ENCODE measurements at places on chromosomes 5 and 9.

GRCh38 chr5:149526845-149527590 lies 24.2 kb downstream of the CSNK1A1 start:
- no peak for DNase-seq

- DNase-seq, result no peak
Measured at GRCh38 chr5:176870110-176870591, 29.0 kb downstream of the HK3 start.

- no peak for DNase-seq
Measured at GRCh38 chr9:107489687-107490605, at the start of gene KLF4. Gene KLF4 (minus strand): TSS chr9:107489769. CDS start chr9:107489172, 597 bp downstream.

GRCh38 chr5:115898656-115899055 lies 56.9 kb downstream of the AP3S1 start:
- no peak for DNase-seq

DNA sequence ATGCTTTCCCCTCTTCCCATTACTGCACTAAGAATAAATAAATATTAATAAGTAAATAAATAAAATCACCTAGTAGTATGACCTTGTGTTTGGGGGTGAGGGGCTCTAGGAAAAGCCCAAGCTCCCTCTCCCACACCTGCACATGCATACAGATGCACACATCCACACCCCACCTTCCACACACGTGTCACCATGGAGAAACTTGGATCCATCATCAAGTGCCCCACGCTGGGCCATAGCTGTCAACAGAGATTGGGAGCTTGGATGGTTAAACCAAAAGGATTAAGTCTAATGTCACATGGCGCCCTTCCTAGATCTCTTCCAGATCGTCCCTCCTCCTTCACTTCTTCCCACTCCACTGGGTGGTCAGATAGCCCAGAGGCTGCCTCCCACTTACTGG lies 37.0 kb downstream of the TMEM215 start:
- no peak for DNase-seq

DNA sequence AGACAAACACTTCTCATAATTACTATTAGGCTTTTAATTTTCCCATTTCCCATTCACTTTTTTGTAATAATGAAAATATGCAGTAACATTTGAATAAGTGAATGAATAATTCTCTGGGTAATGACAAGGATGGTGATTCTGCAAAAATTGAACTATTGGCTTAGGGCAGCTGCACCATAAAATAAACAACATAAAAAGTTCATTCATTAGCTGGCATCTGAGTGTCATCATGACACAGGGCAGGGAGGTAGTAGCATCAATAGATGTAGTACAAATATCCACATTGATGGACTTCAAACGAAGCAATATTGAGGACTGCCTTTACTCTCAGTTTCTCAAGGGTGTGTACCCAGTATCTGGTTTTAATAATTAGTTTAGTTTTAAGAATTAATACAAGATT lies 4.9 kb downstream of the MEGF10 start:
- no peak for DNase-seq

GRCh38 chr5:107359916-107360234 lies 310.9 kb downstream of the EFNA5 start:
- no peak for DNase-seq

DNA sequence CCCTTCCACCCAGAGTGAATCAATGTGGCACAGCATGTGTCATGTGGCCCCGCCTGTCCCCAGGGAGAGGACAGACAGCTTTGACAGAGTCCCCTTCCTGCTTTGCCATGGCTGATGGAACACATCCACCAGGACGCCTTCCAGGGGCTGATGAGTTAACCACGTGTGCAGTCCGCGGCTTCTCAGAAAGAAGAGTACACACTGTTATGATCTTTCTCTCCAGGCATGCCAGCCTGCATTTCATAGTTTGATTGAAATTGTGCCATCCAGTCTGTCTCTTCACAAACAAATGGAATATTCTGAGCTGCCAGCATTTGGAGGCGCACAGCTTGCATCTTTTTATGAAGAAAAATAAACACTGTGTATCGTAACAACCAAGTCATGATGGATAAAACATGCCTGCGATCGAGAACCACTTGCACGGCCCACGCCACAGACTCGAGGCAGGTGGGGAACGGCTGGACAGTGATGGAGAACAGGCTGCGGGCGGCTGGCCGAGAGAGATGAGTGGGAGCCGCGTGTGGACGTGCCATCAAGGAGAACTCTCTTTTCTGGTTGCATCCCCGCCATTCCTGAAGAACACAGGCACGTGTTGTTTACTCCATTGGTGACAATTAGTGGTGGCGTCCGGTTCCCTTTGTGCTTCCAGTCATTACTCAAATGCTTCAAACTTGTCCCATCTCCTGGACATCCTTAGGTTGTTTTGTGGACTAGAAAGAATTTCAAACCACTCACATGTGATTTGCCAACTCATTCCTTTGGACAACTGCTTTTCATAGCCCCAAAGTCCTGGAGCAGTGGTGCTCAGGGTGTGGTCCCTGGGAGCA lies 220.2 kb downstream of the AGTPBP1 start:
- no peak for DNase-seq

DNA sequence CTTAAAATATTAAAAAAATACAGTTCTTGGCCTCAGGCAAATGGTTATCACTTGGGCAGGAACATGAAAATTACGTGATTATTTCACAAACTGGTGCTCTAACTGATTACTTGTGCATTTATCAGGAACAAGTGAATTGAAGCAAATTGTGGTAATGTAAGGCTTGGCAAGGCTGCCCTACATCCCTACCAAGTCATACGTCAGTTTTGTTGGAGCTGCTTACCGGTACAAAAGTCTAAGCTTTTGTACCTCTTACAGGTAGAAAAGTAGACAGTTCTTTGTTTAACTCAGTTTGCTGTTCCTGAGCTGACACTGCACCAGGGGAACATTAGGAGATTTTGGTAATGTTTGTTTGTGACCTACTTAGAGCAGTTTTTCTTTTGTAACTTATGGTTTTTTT lies 2.2 kb downstream of the G3BP1 start:
- no peak for DNase-seq

DNA sequence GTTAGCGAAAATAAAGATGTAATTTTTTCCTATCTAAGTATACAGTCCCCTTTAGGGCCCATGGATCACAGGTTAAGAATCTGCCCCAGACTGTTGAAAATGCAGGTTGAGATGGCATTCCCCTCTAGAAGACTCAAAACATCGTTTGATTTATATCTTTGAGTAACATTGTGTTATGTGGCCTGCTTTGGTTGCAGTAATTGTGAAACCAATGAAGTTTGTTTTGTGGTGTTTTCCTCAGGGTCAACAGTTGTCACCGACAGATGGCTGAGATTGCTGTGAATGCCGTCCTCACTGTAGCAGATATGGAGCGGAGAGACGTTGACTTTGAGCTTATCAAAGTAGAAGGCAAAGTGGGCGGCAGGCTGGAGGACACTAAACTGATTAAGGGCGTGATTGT lies 7.8 kb downstream of the CCT5 start:
- no peak for DNase-seq

GRCh38 chr5:104955479-104955878 lies 1392.9 kb upstream of the NUDT12 start:
- no peak for DNase-seq

GRCh38 chr5:163658702-163659567 lies 153.5 kb downstream of the MAT2B start:
- DNase-seq, result no peak

GRCh38 chr9:19732441-19732951 lies 56.3 kb downstream of the SLC24A2 start:
- no peak for DNase-seq

- no peak for DNase-seq
Measured at GRCh38 chr5:163938595-163938994, 433.2 kb downstream of the MAT2B start.

Data from activated naive CD8-positive, alpha-beta T cell treated with anti-CD3 and anti-CD28 coated beads, Interleukin-2, amount 50 U/mL, for 16 hours (primary cell).